D721Med (cell line): ENCODE measurements at places on chromosomes 6 and 20.

- DNase-seq = no peak
Observed at GRCh38 chr6:122285292-122285913, 114.0 kb upstream of the HSF2 start.

GRCh38 chr20:2455771-2456497 is 14.7 kb downstream of the SNRPB start:
- no peak for DNase-seq

- no peak for DNase-seq
Observed at GRCh38 chr20:8205996-8206395, 73.9 kb downstream of the PLCB1 start.

- DNase-seq = no peak
Observed at GRCh38 chr20:12928358-12928754, 80.4 kb upstream of the SPTLC3 start.

DNA sequence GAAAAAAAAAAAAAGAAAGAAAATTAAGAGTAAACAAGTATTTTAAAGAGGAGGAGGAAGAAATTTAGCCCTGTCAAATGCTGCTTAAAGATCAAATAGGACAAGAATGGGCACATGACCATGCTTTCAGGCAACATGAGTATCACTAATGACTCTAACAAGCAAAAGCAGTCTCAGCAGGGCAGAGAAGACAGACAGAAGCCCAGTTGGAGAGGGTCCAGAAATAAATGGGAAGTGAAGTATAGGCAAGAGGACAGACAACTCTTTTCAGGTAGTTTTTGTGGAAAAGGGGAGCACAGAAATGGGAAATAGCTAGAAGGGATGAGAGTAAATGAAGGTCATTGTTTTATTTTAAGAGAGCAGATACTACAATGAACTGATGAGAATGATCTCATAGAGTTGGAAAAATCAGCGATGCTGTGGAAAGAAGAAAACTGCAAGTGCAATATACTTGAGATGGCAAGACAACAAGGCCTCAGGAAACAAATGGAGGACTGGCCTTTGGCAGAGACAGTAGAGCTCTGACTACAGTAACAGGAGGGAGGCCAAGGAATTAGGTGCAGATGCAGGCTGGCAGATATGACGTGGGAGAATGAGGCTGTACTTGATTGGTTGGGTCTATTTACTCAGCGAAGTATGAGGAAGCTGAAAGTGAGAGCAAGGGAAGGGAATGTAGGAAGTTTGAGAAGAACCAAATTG is 40.3 kb downstream of the KIF6 start:
- DNase-seq = no peak

- DNase-seq = no peak
Observed at GRCh38 chr6:112014483-112014882, 39.4 kb upstream of the CCN6 start.

DNA sequence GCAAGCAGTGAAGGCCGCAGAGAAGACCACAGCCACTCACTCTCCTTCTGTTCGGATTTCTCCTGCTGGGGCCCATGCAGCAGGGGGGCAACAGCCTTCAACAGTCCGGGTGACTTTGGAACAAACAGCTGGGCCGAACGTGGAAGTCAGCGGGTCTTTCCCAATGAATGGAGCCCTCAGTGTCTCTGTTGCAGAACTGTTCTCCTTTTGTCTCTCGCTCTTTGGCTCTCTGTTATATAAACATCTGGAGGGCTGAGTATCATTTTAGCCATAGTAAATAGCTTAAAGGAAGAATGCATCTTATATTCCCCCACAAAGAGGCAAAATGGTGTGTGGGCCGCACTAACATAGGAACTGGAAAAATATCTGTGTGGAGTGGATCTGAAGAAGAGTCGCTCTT is 136.7 kb upstream of the RALGAPA2 start:
- DNase-seq = no peak

DNA sequence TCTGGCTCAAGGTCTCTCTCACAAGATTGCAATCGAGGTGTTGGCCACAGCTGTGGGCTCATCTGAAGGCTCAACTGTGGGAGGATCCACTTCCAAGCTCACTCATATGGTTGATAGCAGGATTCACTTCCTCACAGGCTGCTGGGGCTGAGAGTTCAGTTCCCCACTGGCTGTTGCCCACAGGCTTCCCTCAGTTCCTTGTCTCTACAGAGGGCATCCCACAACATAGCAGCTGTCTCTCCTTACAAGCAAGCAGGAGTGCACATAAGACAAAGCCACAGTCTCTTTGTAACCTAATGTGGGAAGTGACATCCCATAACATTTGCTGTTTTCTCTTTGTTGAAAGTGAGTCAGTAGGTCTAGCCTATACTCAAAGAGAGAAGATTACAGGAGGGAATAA is 14.0 kb downstream of the SPATS1 start:
- DNase-seq = no peak

GRCh38 chr20:41476013-41476441 is 109.4 kb upstream of the EMILIN3 start:
- no peak for DNase-seq

DNA sequence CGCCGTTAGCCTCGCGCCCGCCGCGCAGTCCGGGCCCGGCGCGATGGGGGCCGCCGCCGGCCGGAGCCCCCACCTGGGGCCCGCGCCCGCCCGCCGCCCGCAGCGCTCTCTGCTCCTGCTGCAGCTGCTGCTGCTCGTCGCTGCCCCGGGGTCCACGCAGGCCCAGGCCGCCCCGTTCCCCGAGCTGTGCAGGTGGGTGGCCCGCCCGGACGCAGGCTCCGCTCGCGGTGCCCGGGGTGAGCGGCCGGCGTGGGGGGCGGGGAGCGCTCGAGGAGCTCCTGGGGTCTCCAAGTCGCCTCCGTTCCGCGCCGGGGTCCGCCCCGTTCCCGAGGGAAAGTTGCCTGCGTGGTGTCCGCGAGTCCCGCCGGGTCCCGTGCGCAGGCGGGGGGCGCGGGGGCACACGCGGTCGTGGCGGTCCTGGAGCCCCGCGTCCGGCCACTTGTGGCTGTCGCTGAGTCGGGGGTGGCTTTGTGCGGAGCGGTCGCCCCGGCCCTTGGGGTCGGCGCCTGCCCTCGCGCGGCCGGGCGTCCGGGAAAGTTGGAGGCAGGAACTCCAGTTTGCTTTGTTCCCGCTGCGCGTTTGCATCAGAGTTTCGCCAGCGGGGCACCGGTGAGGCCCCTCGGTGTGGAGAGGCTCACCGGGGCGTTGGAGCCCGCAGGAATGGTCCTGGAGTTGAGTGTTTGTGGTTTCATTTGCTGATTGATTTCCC is 476 bp downstream of the IGF2R start:
- no peak for DNase-seq

GRCh38 chr6:63730311-63730710 is 94.7 kb downstream of the PHF3 start:
- DNase-seq = no peak

DNA sequence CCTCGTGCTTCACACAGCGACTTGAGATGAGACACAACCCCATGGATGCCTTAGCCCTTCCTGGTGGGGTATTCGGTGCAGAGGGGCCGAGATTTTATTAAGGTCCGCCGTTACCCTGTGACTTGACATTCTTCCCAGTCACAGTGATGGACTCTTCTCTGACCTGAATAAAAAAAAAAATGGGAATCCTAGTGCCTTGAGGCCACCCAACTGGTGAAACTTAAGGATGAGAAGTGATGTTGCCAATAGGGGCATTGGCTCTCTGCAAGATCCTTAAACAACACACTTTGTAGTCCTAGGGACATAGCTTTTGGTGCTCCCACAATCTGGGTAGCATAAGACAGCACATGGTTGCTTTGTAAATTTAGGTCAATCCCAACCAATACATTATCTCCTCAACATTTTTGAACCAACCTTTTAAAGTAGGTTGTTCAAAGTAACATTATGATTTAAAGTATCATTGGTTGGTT is 814 bp upstream of the ADNP start:
- DNase-seq = no peak

DNA sequence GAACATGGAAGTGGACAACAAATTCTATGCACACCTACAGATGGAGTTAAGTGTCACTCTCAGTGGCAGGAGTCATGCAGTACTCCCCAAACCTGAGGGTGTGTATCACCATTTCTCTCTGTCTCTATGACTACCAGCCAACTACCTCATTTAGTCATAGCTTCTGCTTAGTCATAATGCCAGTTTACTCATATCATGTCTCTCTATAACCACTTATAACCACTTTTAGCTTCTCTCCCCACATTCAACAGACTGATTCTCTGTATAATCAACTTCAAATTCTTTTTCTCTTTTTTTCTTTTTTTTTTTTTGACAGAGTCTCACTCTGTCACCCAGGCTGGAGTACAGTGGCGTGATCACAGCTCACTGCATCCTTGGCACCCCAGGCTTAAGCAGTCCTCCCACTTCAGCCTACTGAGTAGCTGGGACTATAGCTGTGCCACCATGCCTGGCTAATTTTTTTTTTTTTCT is 13.8 kb upstream of the GTF3C6 start:
- no peak for DNase-seq

- no peak for DNase-seq
Observed at GRCh38 chr6:117515326-117515725, 32.9 kb downstream of the DCBLD1 start.
